Cardiac muscle cell (in vitro differentiated cells and primary cell): ENCODE measurements at places on chromosomes 2 and 18.
A peak's percentile ranks its signal among the peaks of the same experiment; 100 is the strongest.

DNA sequence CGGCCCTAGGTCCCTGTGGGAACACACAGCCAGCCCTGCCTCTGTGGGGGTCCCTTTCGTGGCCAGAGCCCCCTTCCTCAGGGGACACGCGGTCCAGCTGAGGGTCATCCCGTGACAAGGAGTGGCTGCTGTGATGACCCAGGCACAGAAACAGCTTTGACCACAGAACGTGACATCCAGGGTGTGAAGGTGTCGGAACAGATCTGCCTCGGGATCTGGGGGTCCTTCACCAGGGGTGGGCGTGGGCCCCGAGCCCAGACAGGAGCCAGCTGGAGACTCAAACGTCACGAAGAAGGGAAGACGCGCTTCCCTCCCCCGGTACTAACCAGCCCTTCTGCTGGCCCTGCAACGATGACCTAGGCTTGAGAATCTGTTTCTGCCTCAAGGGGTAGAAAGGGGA, 75.9 kb downstream of the NFATC1 start:
- DNase-seq = no peak

DNA sequence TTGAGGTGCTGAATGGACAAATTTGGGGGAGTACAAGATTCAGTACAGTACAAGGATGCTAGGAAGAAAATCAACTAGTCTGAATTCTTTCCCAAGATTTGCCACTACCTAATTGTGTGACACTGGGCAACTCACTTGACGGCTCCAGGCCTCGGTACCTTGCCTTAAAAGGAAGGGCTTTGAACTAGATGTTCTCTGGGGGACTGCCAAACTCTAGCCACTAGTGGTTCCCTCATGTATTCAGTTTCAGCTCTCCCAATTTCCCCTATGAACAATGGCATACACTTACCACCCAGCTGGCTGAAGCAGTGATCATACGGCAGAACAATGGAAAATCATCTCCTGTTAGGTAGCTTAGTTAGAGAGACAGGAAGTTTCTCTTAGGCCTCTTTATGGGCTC, 73.4 kb downstream of the VWC2L start:
- DNase-seq = no peak

- no peak for DNase-seq
Observed at GRCh38 chr2:33134791-33135560, 188.2 kb downstream of the LTBP1 start.

DNA sequence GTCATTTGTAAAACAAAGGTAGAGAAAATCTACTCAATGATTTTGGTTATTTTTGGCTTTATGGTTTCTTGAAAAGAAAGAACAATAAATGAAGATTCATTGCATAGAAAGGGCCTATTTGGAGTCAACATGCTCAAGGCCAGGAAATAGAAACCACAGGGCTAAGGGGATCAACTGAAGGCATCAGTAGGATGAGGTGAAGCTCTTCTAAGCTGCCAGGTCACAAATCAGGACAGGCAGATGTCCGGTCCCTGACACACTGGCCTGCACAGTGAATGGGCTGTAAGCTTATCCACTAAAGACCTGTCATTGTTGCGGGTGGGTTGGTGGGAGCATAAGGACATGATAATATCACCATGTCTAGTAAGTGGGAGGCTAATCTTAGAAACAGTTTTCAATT, 31.6 kb upstream of the RNF138 start:
- DNase-seq = no peak

GRCh38 chr2:37784071-37784758, 112.8 kb upstream of the CDC42EP3 start:
- no peak for DNase-seq

GRCh38 chr2:136362676-136363390, 244.9 kb upstream of the CXCR4 start:
- no peak for DNase-seq

DNA sequence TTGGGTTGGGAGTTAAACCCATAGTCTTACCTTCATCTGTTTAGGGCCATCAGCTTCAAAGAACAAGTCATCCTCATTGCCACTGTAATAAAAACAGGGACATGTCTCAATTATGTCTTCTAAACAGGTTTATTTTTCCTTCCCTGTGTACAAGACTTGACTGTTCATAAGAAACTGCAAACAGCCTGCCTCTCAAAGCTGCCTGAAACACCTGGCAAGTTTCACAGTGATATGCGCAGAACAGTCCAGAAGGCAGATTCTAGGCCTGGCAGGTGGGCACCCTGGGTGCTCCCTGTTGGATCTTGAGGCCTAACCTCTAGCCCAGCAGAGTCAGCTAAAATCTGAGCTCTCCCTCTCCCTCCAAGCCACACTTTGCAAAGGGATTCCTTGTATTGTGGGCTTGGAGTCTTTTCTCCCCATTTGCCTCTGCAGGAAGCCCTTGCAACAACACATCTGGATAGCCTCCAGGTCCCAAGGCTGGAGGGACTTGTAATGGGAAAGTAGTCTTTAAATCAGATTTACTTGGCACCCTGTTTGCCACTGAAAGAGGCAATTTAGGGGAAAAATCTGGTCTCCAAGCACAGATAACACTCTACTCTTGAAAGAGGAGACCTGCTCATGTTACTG, 930 bp downstream of the IL1B start:
- peak; percentile 81 for DNase-seq

GRCh38 chr18:49123431-49123830, 172.7 kb upstream of the SMAD7 start:
- DNase-seq = no peak

DNA sequence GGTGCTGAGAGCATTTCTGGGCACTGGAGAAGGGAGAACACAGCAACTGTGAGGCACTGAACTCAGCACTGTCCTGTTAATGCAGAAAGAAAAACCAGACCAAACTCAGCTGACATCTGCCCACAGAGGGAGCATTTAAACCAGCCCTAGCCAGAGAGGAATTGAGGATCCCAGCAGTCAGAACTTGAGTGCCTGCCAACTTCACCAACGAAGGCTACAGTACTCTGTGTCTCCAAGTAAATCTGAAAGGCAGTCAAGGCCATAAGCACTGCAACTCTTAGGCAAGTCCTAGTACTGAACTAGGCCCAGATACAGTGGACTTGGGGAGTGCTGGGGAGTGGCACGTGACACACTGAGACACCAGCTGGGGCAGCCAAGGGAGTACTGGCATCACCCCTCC, 176.2 kb upstream of the ZC3H15 start:
- no peak for DNase-seq

DNA sequence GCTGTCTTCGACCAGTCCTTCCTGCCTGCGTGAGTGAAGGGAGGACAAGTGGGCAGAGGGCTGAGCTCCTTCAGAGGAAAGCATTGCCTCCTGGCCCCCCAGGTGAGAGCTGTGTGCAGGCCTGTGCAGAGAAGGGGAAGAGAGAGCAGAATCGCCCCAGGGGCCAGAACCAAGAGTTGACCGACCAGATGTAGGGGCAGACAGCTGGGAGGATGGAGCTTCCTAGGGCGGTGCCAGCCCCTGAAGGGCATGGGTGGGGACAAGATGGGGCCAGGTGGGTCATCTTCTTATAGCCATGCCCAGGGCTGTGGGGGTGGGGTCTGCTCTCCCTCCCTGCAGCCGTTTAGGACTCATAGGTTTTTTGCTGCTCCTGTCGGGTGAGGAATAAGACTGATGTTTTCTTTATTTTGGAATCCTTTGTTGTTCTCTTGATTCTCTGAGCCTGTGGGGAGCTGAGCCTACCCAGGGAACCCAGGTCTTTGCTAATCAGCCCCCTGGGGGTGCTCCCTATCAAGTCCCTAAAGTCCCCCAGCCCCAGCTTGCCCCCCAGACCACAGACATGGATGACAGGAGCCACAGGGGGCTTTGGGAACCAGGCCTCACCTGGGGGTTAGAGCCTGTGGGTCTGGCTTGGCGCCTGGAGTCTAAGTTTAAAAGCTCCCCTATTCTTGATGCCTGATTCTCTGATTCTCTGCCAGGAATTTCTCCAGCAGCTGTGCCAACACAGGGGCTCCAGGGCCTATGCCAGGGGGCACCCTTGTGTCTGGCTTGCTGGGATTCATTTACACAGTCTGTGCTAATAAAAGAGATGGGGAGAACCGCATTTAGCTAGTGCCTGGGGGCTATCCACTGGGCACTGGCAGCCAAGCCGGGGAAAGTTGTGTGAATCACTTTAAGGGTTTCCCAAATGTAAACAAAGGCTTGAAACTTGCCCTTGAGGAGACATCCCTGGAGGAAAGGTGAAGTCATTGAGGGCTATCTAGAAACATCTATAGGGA, 9.3 kb upstream of the EFHD1 start:
- DNase-seq = no peak

GRCh38 chr18:44882163-44882868, 201.6 kb downstream of the SETBP1 start:
- peak; percentile 88 for DNase-seq

DNA sequence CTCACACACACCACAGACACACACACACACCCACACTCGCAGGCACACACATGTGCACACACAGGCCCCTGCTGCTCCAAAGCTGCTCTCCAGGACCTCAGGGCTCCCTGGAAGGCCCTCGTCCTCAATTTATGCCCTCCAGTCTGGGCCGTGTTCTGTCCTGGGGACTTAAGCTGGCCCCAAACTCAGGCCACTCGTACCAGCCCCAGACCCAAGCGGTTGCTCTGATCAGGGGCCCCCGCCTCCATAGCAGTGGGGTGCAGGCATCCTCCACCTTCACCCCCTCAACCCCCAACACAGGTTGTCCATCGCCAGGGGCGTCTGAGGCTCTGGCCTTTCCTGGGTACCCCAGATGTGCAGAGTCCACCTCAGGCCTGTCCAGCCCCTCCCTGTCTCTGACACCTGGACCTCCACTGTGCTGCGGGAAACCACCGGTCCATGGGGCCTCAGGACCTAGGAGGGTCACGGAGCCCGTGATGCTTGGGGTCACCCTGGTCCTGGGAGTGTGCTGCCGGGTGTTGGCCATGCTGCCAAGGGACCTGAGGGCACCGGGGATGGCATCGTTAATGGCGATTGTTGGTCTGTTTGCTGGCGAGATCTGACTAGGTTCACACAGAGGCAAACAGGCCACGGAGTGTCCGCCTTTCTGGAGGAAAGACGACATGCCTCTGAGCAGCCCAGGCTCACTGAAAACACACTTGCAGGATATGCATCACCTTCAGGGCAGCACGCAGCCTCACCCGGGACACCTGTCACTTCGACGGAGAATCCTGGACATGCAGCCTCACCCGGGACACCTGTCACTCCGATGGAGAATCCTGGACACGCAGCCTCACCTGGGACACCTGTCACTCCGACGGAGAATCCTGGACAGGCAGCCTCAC, 155.6 kb downstream of the NDUFA10 start:
- DNase-seq = no peak

DNA sequence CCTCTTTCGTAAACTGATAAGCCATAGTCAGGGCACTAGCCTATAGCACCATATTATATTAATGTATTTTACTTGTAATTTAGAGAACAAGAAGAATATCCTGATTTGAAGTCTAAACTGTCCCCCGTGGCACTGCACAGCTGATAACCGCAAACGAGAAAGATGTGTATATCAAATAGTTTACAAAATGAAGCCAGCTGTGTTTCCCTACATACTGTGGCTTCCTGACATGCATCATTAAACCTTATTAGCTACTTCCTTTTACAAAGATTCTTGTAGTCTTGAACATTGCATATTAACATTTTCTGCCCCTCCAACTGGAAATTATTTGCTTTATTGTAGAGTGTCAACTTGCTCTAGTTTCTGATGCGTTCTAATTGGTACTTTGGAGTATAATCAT, 153.5 kb upstream of the NFATC1 start:
- no peak for DNase-seq

DNA sequence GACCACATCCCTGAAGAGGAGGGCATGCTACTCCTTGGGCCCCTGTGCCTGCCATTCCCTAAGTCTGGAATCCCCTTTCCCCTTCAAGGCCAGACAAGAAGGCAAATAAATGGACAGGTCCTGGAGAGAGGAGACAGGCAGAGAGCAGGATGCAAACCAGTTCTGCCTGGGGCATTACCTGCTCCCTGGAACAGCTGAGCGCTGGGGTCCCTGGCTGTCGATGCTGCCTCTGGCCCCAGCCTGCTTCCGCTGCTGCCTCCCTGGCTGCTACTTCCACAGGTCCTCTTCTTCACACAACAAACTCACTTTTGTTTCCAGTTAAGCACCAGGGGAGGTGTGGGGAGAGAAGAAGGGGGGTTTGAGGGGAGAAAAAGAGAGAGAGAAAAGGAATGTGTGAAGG, 53.1 kb downstream of the SLC4A5 start:
- no peak for DNase-seq

GRCh38 chr2:24515831-24516230, 24.8 kb downstream of the NCOA1 start:
- peak; percentile 7 for DNase-seq

- no peak for DNase-seq
Observed at GRCh38 chr2:156452971-156453370, 16.8 kb downstream of the GPD2 start.

DNA sequence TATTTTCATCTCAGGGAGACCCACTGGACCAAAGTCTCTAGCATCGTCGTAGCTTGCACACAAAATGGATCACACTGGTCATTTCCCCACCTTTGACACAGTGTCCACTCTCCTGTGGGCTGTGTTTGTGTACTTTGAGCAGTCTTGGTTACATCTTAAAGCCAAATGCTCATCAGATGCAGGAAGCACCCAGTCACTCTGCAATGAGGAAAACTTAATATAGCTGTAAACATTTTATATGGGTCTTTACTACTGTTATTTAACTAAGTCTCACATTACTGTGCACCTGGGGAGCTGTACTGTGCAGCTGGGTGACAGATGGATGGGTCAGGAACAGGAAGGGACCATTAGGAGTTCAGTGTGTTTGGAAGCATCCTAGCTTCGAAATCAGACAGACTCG, 109.0 kb upstream of the CXCR4 start:
- DNase-seq = no peak

GRCh38 chr18:34862561-34862960, 152.5 kb downstream of the DTNA start:
- DNase-seq = no peak

DNA sequence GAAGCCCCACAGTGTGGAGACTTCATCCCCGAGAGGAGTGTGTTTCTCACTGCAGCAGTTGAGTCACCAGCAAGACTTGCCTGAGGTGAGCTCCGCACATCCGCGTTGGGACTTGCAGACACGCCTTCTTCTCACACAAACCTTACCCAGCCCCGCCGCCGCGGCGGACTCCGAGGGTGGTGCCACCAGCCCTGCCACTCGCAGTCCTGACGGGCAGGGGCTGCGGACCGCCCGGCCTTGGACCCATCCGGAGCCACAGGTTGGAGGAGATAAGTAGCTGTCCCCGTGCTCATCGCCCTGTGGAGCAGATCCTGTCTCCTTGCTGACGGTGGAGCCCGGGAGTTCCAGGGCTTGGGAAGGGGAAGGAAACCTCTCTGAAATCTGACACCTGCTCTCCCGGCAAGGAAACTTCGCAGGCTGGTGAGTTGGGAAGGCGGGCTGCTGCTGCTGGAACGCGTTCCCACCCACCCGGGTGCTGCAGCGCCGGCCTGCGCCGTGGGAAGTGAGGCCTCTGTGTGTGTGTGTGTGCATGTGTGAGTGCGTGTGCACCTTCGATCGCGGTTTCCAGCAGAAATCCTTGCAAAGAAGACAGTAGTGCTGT, at the start of gene RAB27B:
Gene RAB27B (plus strand): TSS at position 197 of the 601 bp plus-strand sequence. CDS start 49,109 bp downstream, outside the sequence.
- peak; percentile 80 for DNase-seq
